ENCODE measurements at places on chromosomes 2 and 18. TPM values are rescaled to one million over a fixed set of nuclear protein-coding genes. Genes with fewer than 3 reads are reported as not detected.

The FBXO15 gene
- not detected for total RNA-seq

The CD207 gene
- total RNA-seq: 0.19 TPM

The ZAP70 gene
- total RNA-seq: 7.5 TPM

The STARD6 gene
- not detected for total RNA-seq
